ENCODE measurements at places on chromosomes 2 and 18.

GRCh38 chr2:58427572-58428095 lies 186.5 kb upstream of the FANCL start:
- peak; percentile 27 for DNase-seq

GRCh38 chr2:10894264-10894935 lies 17.3 kb upstream of the KCNF1 start:
- no peak for DNase-seq

- DNase-seq, result no peak
Measured at GRCh38 chr2:189298481-189298880, 118.9 kb upstream of the COL5A2 start.

GRCh38 chr2:203177361-203177760 lies 61.5 kb upstream of the CYP20A1 start:
- no peak for DNase-seq

DNA sequence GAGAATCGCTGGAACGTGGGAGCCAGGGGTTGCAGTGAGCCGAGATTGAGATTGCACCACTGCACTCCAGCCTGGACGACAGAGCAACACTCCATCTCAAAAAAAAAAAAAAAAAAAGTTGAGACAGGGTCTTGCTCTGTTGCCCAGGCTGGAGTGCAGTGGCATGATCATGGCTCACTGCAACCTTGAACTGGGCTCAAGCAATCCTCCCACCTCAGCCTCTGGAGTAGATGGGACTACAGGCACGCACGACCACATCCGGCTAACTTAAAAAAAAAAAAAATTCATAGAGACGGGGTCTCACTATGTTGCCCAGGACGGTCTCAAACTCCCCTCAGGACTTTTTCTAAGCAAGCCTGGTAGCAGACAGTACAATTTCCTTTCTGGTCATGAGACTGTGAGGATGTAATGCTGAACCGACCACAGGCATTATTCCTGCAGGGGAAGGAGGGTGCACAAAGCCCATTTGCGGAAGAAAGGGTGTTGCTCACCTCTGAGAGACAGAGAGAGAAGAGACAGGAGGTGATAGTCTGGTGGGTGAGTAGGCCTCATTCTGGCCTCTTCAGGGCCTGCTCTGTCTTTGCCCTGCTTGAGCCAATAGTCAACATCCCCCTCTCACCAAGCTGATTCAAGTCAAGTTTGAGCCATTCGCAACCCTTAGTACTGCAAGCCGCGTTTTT lies 205.3 kb downstream of the ZFP36L2 start:
- no peak for DNase-seq

DNA sequence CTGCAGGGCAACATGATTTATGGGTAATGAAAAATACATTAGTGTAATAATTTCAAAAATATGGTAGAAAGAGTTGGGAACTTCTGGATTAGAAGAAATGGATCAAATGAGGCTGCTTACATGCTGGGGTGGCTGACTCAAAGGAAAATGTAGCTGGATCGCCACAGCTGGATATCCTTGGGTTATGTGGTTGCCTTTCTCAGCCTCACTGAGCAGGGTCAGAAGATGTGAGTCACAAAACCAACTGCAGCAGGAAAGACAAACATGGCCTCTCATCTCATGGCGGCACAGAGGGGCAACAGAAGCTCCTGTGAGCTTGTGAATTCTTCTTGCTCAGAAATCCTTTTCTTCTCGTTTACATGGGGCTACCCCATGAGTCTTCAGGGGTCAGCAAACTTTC lies 317.1 kb upstream of the SPRED2 start:
- no peak for DNase-seq

- no peak for DNase-seq
Measured at GRCh38 chr18:25834061-25834460, 256.4 kb downstream of the SS18 start.

- no peak for DNase-seq
Measured at GRCh38 chr2:73006969-73007710, 64.4 kb downstream of the SFXN5 start.

DNA sequence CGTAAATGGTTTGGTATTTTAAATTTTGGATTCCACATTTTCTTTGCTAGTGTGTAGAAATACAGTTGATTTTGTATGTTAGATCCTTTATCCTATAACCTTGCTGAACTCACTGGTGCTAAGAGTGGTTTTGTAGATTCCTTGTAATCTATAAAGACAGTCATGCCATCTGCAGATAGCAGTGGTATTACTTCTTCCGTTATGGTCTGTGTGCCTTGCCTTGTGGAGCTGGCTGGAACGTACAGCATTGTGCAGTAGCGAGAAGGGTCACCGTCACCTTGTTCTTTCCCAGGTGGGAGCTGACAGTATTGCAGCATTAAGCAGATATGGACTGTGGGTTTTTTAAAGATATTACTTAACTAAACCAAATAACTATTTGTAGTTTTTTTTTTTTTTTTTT lies 33.7 kb downstream of the ATP9B start:
- no peak for DNase-seq

DNA sequence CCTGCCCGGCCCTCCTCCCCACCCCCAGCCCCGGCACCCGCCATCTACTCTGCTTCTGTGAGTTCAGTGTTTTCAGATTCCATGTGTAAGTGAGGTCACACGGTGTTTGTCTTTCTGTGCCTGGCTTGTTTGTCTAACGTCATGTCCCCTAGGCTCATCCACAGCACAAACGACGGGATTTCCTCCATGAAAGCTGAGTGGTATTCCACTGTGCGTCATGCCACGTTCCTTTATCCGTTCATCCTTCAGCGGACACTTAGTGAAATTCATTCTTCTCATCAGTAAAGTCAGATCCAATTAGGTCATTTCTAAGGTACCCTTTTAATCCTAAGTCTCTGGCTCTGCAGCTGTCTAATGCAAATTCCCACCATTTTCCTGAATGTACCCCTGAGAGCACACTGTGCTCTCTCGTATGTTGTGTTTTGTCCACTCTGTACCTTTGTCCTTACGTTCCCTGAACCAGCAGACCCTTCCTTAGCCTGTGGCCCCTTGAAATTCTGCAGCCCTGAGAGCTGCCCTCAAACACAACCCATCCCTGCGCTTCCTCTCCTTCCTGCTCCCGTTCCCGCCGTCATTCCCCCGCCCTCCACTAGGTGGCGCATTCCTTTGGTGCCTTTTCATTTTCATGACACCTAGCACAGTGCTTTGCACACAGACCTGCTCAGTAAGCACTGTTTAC lies 44.1 kb downstream of the TRAPPC12 start:
- peak; percentile 83 for DNase-seq

- peak; percentile 40 for DNase-seq
Measured at GRCh38 chr2:42127425-42128424, 41.4 kb upstream of the EML4 start.

GRCh38 chr2:7053650-7054265 lies 136.5 kb downstream of the RNF144A start:
- DNase-seq, result no peak

GRCh38 chr2:224524657-224525056 lies 60.5 kb downstream of the CUL3 start:
- no peak for DNase-seq

DNA sequence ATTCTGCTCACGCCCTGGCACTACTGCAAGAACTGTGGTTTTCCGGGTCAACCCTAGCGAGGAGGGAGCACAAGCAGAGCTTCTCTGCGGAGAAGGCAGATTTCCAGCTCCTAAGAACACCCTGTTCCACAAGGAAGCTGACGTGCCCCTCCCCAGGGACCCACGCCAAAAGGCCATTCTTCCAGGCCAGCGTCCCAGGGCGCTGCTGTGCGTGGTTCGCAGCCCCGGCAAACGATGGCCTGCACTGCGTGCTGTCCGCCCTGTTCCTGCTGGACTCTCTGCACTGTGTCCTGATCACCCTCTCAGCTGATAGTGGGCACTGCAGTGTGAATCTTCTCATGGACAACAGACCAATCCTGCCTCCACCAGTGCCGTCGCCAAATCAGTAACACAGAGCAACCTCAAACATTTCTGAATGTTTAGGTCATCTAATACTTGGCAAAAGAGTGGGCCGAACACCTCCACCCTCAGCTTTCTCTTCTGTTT lies 49.1 kb downstream of the ADI1 start:
- no peak for DNase-seq

DNA sequence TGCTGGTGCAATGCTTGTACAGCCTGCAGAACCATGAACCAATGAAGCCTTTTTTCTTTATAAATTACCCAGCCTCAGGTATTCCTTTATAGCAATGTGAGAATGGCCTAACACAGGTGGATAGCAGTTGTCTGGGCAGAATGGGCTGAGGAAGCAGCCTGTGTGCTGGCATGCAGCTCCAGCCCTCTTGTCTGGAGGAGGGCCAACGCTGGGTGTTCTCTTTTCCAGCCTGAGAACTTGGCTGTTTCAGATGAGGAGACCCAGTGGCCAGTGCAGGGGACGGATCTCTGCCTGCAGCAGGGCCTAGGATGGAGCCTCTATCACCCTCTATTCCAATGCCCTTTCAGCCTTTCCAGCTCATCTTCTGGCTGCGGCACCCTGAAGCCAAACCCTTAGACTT lies 58.8 kb downstream of the CTIF start:
- no peak for DNase-seq

Data from activated CD8-positive, alpha-beta T cell treated with anti-CD3 and anti-CD28 coated beads for 36 hours (primary cell).